ENCODE measurements at places on chromosomes 1 and 21.
A peak's percentile ranks its signal among the peaks of the same experiment; 100 is the strongest.

DNA sequence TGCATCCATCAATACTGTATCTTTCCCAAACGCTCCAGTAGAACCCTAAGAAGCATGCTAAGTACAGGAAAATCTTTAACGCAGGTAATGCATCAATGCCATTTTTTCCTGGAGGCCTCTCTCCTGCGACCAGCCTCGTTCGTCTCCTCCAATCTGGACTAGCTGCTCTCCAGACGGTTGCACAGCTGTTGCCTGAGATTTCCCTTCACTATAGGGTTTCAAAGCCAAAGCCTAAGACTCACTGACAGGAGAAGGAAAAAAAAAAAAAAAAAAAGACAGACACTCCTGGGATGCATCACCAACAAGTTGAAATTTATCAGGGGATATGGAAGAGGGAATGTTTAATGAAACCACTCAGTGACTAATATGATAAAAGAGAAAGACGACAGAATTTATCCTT is 93.0 kb downstream of the APP start:
- no peak for DNase-seq

DNA sequence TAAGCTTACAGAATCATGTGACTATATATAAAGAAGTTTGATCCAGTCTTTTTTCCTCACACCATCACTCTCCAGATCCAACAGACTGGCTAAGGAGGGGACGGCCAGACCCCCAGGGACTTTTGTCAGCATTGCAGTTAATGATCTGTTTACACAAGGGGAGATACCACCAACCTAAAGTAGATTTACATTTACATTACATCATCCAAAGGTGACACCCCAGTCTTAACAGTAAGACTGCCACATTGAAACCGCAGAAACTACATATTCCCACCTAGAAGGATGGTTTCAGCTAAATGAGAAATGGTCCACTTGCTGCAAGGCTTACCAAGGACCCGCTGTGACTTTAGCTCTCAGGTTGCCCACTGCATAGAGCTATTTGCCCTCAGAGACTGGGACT is 3.4 kb downstream of the RCAN1 start:
- no peak for DNase-seq

- no peak for DNase-seq
These were observed 460.0 kb downstream of the MATN1 start for GRCh38 chr1:30263405-30263804.

DNA sequence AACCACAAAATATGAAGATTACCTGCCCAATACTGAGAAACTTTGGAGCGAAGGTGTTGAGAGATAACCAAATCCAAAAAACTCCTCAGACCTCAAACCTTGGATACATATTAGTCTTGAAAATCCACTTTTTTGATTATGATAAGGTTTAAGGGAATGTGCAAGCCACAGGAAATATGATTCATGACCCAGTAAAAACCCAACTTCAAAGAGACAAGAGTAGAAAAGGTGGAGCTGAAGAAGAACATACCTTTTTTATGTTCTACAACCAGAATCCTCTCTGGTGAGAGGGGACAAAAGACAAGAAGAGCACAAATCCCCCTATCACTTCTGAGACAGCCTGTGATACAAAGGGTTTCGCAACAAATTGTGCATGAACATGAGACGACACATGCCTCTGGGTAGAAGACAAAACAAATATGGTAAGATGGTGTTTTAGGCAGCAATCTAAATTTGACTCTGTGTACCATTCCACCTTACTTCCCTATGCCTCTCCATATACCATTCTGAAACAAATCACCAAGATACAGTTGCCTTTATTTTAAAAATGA is 37.3 kb downstream of the COL24A1 start:
- DNase-seq = no peak

DNA sequence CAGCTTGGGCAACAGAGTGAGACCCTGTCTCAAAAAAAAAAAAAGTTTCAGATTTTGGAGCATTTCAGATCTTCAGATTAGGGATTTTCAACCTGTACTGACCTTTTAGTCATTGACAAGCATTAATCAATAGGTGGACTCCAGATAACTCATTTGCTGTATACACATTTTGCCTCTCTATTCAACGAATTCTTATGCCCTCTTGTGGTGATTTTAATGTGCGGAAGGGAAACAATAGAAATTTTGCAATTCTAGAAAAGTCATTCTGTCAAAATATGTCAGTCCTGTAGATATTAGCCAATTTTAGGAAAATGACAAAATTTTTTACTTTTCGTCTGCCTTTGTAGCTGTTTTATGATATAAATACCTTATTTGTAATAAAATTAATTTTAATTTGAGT is 11.6 kb upstream of the OR2G2 start:
- no peak for DNase-seq

GRCh38 chr1:22317920-22318243 is 133.8 kb upstream of the ZBTB40 start:
- DNase-seq = no peak

DNA sequence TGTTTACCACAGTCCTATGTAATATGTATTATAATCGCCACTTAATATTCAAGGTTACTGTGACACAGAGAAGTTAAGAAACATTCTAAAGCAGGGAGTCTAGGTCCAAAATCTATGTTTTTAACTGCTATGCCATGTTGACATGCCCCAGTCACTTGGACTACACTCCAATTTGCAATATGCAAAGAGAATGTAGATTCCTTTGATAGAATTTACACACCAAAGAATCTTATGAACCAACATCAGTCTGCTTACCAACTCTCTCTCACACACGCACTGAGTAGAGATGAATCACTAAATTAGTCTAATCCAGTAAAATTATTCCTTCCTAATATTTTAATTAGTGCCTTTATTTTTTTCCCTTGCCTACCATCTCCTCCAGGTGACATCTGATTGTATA is 266.2 kb downstream of the OLFM3 start:
- no peak for DNase-seq

GRCh38 chr1:114668784-114669561 is 876 bp downstream of the DENND2C start:
- DNase-seq = no peak

- peak; percentile 25 for DNase-seq
These were observed 12.1 kb downstream of the EPHA10 start for GRCh38 chr1:37752583-37753471.

DNA sequence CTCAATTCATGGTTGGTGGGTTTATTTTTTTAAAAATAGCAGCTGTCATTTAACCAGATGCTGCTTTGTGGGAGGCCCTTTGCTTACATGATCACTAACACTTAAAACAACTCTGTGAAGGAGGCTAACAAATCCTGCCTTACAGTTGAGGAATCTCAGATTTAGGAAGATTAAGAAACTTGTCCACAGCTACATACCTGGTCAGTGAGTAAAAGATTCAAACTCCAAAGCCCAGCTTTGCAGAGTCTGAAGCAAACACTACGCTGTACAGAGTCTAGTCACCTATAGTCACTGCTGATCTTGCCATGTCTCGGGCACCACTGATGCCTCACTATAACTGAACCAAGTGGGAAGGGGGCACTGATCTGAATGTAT is 535.4 kb downstream of the SMYD3 start:
- no peak for DNase-seq

GRCh38 chr1:17965515-17966100 is 142.0 kb upstream of the IGSF21 start:
- no peak for DNase-seq

GRCh38 chr1:180975551-180975950 is 47.1 kb downstream of the STX6 start:
- no peak for DNase-seq

DNA sequence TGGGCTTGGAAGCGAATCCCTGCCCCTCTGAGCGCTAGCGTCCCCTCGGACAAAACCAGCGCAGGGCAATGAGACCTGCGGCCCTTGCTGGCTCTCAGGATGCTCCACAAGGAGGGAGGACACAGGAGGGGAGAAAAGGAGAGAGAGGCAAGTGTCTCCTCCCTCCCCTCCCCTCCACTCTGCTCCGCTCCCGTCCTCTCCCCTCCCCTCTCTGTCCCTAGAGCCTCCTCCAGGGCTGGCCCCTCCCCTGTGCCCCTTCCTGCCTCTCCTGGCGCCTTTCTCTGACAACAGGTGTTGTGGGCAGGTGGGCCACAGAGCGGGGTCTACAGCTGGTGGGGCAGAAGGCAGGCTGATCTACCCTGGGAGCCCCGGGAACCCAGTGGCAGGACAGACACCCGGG is 35.2 kb downstream of the TP73 start:
- no peak for DNase-seq

DNA sequence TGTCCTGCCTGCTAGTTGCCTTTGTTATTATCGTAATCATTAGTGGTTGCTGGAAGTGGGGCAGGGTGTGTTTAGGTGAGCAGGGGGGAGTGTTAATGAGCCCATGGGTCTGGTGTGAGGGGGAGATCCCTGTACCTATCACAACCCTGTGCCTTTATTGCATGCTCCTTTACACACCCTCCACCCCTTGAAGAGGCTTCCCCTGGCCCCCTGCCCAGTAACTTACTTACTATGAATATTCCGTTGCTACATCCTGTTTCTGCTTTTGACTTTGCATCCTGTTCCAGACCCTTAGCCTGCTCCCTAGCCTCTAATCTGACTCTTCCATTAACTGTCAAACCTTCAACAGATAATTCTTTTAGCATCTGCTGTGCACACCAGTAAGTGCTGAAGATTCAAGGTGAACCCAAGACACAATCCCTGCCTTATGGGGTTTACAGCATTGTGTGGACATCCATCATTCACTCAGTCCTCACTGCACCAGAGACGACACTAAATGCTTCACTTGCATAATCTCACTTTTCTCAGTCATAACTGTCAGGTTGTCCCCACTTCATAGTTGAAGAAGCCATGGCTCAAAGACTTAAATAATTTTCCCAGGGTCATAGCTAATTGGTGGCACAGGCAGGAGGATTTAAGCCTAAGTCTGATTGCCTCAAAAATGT is 47.9 kb downstream of the CDC7 start:
- no peak for DNase-seq

- DNase-seq = no peak
These were observed 363.7 kb downstream of the SETD4 start for GRCh38 chr21:35696644-35697043.

GRCh38 chr1:118254491-118255425 is 69.7 kb upstream of the SPAG17 start:
- no peak for DNase-seq

GRCh38 chr1:85689775-85690404 is 18.3 kb downstream of the ZNHIT6 start:
- DNase-seq = no peak

DNA sequence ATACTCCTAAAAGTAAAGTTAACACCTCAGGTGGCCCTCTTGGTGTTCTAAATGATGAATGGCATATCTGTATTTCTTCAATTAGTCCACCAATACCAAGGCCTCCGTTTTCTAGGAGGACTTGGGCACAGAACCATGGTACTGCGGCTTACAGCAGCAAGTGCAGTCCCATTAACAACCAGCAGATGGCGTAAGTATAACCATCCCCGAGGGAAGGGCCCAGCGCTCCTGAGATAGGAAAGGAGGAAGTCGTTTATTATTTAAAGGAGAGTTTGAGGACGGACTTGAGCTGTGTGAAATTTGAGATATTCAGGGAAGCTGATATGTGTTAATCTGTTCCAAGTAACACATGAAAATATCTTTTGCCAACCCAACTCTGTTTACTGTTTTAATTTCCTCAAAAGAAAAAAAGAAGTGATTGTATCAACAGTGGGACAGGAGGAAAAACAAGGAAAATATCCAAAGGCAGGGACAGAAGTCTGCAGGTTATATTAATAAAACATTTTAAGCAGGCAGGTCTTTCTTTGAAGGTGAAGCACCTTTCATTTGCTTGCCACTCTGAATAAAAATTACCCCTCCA is 37.7 kb upstream of the KCNJ15 start:
- peak; percentile 51 for DNase-seq

GRCh38 chr1:44037154-44037553 is 5.9 kb upstream of the SLC6A9 start:
- DNase-seq = no peak

DNA sequence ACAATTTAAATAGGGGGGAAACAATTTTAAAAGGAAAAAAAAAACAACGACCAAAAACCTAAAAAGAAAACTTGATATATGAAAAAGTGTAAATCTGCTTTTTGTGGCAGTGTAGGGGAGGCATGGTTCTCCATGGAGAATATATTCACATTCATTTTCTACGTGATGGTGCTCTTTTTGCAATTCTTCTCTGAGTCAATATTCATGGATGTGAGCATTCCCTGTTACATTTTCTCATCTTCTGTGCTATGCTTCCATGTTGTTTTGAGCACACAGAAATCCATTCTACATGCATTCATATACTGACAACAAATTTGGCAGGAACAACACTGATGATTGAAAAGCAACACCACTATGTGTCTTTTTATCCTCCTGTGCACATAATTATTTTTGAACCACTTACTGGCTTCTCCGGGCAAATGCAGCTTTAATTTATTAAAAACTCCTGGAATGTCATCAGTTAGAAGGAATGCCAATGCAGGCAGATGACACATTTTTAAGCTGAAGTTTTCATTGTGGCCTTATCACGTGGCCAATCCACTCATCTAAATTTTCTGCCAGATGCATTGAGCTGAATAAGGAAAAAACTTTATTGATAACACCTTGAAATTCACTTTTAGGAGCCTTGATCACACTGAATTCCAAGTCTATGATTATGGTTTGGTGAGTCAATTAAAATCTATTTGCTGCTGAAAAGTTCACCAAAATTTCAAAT is 590.6 kb downstream of the NUF2 start:
- DNase-seq = no peak

DNA sequence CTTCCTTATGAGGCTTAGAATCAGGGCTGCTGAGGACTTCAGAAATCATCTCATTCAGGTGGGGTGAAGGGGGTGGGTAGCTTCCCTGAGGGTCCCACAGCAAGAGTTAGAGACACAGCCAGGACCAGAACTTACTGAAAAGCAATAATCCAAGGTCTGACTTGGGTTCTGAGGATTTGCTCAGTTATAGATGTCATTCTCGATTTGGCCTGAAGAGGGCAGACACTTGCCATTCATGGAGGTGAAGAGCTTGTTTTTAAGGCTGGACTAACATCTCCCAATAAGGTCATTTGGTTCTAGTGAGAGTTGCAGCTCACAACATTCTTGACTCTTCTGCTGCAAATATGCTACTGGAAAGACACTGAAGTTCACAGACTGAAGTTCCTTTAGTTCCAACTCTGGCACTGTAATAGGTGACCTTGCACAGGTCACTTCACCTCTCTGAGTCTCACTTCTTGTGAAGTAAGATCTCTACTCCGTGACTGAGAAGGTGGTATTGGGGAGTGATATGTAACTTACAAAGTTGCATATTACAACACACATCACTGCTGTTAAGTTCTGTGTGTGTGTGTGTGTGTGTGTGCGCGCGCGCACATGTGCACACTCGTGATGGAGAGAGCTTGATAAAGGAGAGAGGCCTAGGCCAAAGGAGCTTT is 69.8 kb upstream of the DIRAS3 start:
- DNase-seq = no peak

DNA sequence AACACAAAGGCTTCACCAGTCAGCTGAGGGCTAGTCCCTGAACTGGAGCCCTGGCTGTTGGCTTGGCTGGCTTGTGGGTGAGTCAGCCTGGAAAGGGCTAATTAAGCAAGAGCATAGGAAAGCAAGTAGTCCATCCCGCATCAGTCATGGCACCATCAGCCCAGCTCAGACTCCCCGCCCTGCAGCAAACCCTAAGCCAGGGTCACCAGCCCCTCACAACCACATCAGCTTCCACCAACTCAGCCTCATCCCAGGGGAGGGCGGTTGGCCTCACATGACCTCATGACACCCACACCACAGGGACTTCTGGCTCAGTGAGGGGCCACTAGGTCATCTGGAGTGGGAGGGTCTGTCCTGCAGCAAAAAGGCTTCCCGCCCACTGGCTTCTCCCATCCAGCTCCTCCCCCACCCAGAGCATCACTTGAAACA is 7.0 kb upstream of the SPATC1L start:
- DNase-seq = no peak

Data from activated naive CD4-positive, alpha-beta T cell treated with Interleukin-2 at 50 U/mL for 16 hours (primary cell).